Left lung (tissue), 14 donors: ENCODE measurements at places on chromosomes 2 and 18.

- no peak for DNase-seq
Measured at GRCh38 chr18:68662754-68663153, 52.2 kb downstream of the TMX3 start.

- DNase-seq: no peak
Measured at GRCh38 chr2:222523783-222524544, 99.6 kb downstream of the SGPP2 start.

- no peak for DNase-seq
Measured at GRCh38 chr2:64404743-64405142, 49.2 kb upstream of the LGALSL start.

DNA sequence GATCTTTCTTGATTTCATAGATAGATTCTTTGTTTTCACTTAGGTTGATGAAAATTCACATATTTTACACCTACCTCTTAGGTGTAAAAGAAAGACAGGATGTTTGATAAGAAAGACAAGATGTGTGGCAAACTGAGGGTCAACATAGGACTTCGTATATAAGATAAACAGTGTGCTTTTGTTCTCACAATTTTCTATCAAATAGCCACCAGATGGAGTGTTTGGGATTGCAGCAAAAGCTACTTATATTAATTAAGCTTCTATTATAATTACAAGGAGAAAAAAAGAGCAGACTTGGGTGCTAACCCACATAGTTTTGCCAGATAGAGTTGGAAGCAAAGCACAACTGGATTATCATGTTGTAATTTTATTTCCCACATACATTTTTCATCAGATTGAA is 232.9 kb downstream of the CDH7 start:
- DNase-seq: no peak

DNA sequence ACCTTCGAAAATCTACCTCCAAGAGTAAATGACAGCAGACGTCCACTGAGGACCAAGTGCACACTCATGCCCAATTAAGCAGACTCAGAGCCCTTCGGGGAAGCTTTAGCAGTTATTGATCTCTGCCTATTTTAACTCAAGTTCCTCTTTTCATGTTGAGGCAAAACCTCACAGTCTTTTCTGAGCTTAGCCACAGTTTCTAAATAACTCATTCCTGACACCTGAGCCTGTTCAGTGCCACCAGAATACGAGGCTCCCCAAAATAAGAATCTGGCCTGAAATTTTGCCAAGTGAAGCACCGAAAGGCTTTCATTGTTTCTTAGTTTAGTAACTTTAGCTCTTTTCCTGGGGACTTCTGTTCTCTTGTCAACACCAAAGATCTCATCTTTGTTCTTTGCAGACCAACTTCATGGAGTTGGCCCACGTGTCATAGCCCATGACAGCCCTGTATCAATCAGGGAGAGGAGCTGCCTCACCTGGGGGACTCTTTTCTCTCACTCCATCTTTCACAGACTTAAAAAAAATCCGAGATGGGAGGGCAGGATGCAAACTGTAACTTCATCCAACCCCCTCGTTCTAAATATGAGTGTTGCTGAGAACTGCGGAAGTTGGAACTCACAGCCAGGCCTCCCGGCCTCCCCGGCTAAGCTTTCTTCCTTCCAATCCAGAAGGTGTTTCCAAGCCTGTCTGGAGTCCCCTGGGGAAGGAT is 22.2 kb downstream of the INPP5D start:
- DNase-seq: no peak

DNA sequence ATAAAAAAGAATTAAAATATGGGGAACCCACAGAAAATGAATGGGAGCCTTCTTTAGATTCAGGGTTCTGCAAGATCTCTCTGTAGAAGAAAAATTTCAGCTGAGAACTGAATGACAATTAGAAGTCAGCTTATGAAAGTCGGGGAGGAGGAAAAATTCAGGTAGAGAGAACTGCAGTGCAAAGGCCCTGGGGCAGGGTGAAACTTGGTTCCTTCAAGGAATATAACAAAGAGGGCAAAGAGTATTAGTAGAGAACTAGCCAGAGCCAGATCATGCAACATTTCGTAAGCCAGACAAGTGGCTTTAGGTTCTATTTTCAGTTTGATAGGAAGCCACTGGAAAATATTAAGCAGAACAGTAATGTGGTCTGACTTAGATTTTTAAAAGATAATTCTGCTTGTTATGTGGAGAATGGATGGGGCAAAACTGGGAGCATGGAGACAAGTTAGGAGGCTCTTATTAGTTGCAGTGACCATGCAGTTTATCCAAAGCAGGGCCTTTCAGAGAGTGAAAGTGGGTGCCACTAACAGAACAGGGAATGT is 27.9 kb downstream of the RAB27B start:
- no peak for DNase-seq

- no peak for DNase-seq
Measured at GRCh38 chr18:6248017-6248416, 166.7 kb downstream of the L3MBTL4 start.

GRCh38 chr2:26573241-26573925 is 67.8 kb downstream of the CIB4 start:
- peak; percentile 71 for DNase-seq

- DNase-seq: peak; percentile 59
Measured at GRCh38 chr2:226794751-226795171, 4.9 kb downstream of the IRS1 start.

GRCh38 chr18:944440-944839 is 39.8 kb downstream of the ADCYAP1 start:
- DNase-seq: no peak

- DNase-seq: no peak
Measured at GRCh38 chr2:24920809-24921441, 888 bp upstream of the ADCY3 start.

- DNase-seq: no peak
Measured at GRCh38 chr2:180146114-180146513, 139.0 kb upstream of the CWC22 start.

DNA sequence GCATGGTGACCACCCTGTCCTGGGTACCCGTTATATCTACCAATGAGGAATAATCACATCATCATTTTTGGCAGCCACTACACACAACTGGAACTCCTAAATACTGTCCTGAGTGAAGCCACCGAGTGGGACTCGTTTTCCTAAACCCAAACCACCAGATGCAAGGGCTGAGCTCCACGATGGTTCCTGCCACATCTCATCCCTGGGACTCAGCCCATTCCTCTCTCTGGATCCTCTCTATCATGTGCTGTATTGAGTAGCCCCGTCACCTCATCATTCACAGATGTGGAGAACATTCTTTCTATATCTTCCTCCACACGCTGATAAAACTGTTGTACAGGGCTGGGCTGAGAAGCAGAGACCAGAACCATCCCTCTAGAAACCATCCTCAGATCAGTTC is 79.4 kb upstream of the SMAD7 start:
- DNase-seq: no peak

- no peak for DNase-seq
Measured at GRCh38 chr18:57141208-57142129, 5.4 kb upstream of the BOD1L2 start.

- no peak for DNase-seq
Measured at GRCh38 chr2:198490748-198491147, 686.4 kb downstream of the PLCL1 start.

- no peak for DNase-seq
Measured at GRCh38 chr2:48343571-48344440, 186.1 kb upstream of the STON1 start.
